ENCODE measurements at places on chromosomes 4 and X.
A peak's percentile ranks its signal among the peaks of the same experiment; 100 is the strongest.

DNA sequence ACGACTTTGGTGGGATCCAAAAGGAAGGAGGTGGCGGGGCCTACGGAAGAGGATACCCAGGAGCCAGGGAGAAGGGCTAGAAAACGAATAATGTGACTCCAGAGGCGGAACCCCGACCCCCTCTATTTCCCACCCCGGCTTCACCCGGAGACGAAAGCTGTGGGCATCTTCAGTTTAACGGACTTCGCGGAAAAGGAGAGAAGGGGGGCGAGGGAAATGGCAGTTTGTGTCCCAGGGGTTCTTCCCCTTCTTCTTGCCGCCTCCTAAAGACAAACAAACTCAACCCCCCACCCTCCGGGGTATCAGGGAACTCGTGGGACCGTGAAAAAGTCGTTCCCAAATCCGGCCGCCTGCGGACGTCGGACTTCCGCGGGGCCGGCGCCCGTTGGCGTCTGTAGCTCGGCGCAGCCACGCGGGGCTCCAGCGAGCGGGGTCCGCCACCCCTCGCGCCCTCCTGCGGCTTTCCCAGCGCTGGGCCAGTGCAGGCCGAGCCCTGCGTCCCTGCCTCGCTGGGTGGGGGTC lies 3.6 kb upstream of the LEF1 start:
- DNase-seq = no peak

DNA sequence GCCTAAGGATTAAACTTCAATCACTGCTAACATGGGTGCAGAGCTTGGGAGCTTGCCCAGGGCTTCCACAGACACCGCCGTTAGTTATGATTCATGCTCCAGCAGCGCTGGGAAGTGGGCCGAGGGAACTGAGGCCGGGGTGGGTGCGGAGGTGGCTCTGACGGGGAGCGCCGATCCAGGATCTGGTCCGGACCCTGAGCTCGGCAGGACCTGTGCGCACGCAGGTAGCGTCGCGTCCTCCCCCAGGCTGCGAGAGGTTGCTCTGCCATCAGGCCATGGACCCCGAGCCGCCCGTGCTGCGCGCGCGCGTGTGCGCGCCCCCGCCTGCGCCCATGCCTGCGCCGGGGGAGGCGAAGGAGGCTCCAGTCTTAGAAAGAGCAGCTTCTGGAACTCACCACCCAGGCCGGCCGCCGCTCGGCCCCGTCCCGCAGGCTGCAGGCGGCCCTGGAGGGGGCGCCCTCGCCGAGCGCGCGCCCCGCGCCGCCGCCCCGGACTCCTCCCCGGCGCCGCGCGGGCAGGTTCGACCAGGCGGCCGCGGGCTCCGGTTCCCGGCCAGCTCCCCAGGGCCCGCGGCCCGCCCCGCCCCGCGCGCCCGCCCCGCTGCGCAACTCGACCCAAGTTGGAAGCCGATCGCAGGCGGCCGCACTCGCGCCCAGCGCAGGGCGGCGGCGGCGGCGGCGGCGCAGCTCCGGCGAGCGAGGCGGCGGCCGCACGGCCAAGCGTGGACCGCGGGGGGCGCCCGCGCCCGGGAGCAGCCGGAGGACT lies 732 bp upstream of the ADRA2C start:
- DNase-seq = peak; percentile 89

GRCh38 chr4:106149911-106150310 lies 166.1 kb downstream of the TBCK start:
- DNase-seq = no peak

GRCh38 chrX:120036704-120037103 lies 40.8 kb downstream of the RHOXF2B start:
- peak; percentile 48 for DNase-seq

GRCh38 chr4:52788806-52789205 lies 37.6 kb upstream of the ERVMER34-1 start:
- peak; percentile 47 for DNase-seq

DNA sequence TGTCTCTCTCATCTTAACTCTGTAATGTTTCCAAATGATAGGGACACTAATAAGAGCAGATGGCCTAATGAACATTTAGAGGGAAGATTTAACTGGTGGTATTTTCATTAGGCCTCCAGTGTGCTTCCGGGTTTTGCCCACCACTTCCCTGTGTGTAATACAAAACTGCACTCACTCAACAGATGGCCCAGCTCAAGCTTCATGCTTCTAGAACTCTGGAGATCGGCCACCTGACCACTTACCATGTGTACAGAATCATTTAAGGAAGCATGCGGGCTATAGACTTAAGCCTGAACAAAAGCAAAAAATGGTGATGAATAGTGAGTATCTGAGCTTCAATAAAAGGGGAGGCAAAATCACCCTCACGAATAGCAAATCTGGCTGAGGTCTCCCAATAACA lies 89.3 kb downstream of the SH2D1A start:
- no peak for DNase-seq

GRCh38 chr4:8675383-8675782 lies 82.8 kb downstream of the CPZ start:
- peak; percentile 96 for DNase-seq

DNA sequence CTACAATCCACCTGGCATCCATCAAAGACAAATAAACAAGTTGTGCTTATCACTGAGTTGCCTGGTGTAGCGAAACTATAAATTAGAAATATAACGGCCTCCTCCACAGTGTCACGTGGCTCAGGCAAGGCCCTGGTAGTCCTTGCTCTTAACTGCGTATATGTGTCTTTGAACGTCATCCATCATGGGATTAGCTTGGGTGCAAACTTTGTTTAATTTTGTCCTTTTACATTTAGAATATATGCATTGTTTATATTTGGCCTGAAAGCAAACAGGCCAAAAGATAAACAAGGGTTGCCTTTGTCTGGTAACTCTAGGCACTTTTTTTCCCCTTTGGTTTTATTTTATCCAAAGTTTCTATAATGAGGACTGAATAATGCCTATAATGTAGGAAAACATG lies 184.9 kb downstream of the KIT start:
- DNase-seq = no peak

DNA sequence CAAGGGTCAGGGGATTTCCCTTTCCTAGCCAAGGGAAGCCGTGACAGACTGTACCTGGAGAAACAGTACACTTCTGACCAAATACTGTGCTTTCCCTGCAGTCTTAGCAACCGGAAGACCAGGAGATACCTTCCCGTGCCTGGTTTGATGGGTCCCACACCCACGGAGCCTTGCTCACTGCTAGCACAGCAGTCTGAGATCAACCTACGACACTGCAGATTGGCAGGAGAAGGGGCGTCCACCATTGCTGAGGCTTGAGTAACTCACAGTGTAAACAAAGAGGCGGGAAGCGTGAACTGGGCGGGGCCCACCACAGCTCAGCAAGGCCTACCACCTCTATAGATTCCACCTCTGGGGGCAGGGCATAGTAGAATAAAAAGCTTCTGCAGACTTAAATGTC lies 48.7 kb upstream of the SRD5A3 start:
- no peak for DNase-seq

GRCh38 chrX:136386826-136387225 lies 86.1 kb downstream of the ADGRG4 start:
- DNase-seq = no peak

DNA sequence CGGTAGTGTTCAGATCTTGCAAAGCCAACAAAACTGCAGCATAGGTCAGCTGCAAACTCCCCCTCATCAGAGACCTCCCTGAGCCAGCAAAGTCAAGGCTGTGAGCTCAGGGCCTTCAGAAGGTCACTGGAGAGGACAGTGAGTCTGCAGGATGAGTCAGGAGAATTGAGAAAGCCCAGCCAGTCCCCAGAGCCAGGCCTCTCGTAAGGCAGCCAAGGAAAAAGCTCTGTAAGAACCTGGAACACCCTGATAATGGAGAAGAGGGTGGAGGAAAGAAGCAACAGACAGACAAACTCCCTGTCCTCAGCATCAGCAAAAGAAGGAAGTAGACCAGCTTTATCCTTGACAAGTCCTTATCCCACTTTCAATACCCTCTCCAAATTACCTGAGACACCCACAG lies 33.0 kb downstream of the GRIA3 start:
- no peak for DNase-seq

- DNase-seq = no peak
Observed at GRCh38 chr4:75004755-75005668, 72.1 kb downstream of the PARM1 start.

- DNase-seq = no peak
Observed at GRCh38 chr4:150949943-150950342, 65.1 kb downstream of the LRBA start.

DNA sequence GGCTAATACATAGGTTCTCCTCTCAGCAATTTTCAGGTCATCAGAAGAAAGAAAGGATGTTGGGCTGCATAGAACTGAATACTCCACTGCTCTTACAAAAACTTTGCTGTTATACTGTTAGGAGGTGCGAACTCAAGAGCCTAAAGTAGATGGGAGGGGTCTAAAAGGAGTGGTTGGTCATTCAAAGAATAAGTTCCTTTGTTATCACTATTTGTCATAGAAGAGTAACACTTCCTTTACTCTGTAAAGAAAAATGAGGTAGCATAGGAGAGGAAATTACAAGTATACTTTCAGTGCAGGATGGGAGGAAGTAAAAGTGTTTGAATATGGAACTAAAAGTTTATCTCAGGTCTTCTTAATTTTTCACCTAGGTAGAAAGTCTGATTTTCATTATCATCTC lies 61.5 kb downstream of the CCNI start:
- no peak for DNase-seq

GRCh38 chr4:148265627-148266026 lies 176.6 kb downstream of the NR3C2 start:
- no peak for DNase-seq

GRCh38 chr4:13171292-13172057 lies 312.7 kb downstream of the RAB28 start:
- DNase-seq = no peak

DNA sequence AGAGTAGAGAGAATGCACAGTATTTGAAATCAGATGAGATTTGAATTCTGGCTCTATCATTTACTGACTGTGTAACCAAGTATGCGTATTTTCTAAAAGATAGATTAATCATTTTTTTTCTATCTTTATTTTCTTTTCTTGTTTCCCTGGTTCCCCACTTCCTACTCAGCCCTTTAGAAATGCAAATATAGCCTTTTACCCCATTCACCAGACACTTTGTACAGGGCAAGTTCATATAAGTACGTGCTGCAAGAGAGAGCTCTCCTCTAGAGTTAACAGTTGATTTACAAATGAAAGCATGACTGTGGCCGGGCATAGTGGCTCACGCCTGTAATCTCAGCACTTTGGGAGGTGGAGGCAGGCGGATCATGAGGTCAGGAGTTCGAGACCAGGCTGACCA lies 17.8 kb upstream of the TDO2 start:
- DNase-seq = no peak

- DNase-seq = no peak
Observed at GRCh38 chr4:110059556-110060191, 138.7 kb downstream of the ELOVL6 start.

DNA sequence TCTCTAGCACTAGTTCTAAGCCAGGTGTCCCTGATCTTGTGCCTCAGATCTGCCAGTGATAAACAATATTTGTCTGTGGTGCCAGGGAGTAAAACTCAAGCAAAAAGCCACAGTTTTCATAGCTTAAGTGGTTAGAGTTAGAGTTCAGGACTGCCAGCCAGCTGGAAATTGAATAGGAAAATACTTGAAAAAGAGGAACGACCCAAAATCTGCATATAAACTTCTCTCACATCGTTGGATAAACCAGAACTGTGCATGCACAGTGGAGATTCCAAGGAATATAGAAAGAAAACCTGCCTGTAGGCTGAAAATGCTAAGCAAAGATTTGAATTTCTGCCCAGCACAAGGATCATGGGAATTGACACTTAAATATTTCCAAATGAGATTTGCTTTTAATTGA lies 35.0 kb upstream of the GNPDA2 start:
- no peak for DNase-seq

DNA sequence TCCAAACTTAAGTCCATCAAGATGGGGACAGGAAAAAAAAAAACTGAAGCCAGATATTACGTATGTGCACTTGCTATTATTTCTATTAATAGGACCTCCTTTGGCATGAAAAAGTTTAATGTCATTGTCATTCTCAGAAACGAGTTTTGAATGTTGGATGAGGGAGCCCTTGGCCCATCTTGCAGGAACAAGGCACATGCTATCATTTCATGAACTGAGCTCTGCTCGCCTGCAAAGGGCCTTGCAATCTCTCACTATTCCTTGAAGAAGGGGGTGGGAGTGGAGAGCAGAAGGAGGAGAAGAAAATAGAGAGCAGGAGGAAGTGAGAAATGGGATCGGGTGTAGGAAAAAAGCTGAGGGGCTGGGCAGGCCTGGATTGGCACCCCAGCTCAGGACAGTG lies 34.3 kb upstream of the SPATA4 start:
- no peak for DNase-seq

DNA sequence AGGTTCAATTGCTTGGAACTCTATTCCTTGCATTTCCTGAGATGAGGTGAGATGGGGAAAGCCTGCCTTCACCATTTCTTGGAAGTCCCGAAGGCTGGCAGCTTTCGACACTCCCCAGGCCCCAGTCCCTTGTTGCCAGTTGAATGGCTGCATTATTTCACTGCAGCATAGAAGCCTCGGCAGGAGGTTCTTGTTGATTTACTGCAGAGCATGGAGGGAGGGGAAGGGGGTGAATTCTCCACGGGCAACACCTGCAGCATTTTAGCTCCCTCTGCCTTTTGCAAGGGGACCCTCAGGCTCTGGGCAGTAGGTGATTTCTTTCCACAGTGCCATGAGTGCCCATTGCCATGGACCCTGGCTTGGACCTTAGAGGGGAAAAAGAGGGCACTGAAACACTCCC lies 10.7 kb upstream of the BCLAF3 start:
- peak; percentile 47 for DNase-seq

- no peak for DNase-seq
Observed at GRCh38 chr4:103934178-103934789, 214.5 kb upstream of the TACR3 start.

GRCh38 chrX:107861056-107861455 lies 35.4 kb downstream of the MID2 start:
- DNase-seq = no peak

- peak; percentile 39 for DNase-seq
Observed at GRCh38 chrX:1167466-1167865, 45.0 kb downstream of the CRLF2 start.

DNA sequence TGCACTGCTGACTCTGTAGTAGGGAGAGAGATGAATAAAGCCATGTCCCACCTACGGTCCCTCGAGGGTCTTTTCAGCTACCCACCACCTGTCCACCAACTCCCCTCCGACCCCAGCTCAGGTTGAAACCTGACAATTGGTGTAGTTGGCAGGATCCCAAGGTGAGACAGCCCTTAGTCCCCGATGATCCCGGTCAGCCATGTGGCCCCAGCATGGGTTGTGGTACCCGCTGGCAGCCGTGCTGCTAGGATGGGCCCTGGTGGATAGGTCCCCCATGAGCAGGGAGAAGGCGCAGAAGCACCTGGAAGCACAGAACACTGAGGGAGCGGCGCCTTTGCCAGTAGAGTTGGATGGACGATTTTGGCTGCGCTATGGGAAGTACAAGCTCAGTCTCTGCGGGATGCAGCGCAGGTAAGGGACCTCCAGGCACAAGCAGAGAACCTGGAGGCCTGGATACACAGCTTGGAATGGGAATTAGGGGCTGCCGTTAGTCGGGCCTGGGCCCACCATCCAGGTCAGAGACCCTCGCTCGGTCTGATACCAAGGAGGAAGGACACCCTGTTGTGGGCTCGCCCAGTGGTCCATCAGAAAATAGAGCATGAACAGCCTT lies 694.6 kb upstream of the AGA start:
- no peak for DNase-seq

- DNase-seq = peak; percentile 91
Observed at GRCh38 chr4:108762559-108763225, at the start of gene ETNPPL. ETNPPL (minus strand) TSS chr4:108763053; CDS start chr4:108762898, 155 bp downstream.
